ENCODE measurements at places on chromosomes 5 and 9.

DNA sequence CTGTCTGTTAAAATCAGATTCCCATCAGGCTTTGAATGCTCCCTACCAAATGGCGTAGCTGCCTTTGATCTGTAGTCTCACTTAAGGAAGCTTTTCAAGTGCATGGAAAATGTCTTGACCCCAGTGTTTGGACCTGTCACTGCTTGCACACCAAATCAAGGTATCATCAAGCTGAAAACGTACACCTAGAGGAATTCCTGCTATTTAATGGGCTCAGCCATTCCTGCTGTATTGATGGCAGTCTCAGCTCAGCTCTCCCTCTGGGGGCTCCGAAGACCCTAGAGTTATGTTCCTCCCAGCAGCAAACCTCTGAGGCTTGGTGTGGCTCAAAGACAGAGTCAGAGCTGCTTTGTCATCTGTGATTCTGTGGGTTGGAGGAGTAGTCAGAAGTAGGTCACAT lies 63.5 kb downstream of the PGM5 start:
- DNase-seq = no peak

GRCh38 chr9:112705768-112706427 lies 12.0 kb downstream of the INIP start:
- no peak for DNase-seq

GRCh38 chr5:124634228-124634739 lies 112.2 kb downstream of the ZNF608 start:
- DNase-seq = no peak

DNA sequence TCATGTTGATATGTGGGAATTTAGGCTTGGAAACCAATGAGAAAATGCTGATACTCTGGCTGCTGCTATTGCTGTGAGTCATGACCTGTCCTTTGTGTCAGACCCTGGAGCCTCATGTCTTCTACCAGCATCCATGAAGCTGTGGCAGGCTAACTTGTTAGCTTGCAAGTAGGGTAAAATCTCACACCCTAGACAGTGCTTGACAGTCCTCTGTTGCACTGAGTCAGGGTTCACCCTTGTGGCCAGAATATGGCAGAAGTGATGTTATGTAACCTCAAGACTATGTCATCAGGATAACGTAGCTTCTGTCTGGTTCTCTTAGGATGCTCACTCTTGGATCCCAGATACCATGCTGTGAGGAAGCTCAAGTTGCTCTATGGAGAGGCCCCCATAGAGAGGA lies 110.8 kb downstream of the LHX2 start:
- no peak for DNase-seq

DNA sequence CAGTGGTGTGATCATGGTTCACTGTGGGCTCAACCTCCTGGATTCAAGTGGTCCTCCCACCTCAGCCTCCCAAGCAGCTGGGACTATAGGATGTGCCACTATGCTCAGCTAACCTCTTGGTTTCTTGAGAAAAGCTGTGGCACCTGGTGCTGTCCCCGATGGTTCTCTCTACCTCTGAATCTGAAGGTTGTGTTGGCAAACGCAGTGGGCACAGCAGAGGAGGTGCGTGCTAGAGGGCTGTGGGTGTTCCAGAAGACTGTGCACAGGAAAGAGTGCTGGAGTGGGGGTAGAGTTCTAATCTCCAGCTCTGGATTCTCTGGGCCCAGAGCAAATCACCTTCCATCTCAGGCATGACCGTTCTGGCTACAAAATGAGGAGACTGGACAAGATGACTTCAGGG lies 12.5 kb downstream of the RGS3 start:
- no peak for DNase-seq

DNA sequence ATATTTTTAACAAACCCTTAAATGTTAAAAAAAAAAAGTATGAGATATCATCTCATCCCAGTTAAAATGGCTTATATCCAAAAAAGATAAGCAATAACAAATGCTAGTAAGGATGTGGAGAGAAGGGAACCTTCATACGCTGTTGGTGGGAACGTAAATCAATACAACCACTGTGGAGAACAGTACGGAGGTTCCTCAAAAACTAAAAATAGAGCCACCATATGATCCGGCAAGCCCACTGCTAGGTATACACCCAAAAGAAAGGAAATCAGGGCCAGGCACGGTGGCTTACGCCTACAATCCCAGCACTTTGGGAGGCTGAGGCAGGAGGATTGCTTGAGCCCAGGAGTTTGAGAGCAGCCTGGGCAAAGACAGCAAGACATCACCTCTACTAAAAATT lies 3.0 kb downstream of the MTMR12 start:
- DNase-seq = no peak

DNA sequence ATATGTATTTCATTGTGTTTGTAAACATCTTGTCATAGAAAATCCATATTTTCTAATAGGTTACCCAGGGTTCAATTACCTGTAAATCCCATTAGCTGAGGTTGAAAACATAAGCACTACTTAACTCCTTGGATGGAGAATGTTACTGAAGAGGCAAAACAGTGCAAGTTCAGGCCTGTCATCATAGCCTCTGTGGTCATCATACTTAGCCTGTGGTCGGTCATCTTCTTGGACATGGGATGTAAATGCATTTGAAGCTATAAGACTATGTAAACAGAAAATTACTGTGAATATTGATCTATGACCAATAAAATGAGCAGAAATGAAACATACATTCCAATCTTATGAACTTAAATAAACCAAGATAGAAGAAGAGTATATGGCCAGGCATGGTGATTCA lies 164.7 kb downstream of the CHSY3 start:
- DNase-seq = no peak

GRCh38 chr9:34426347-34427074 lies 31.9 kb downstream of the FAM219A start:
- no peak for DNase-seq

GRCh38 chr5:172857982-172858381 lies 23.9 kb downstream of the ERGIC1 start:
- no peak for DNase-seq

DNA sequence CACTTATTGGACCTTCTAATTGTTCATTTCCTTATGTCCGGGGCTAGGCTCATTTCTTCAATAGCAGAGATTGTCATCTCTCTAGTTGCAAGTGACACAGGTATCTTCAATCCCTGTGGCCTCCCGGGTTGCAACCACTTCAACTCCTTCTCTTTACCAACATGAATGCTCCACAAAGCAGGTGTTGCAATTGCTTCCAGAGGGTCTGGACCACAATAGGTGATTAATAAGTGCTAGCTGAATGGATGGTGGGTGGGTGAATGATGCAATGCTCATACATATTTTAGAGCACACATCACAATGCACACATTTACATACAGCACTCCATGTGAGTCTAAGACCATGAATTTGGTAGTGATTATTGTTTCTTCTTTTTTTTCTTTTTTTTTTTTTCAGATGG lies 2.6 kb downstream of the CEMIP2 start:
- no peak for DNase-seq

GRCh38 chr9:116662646-116663310 lies 24.3 kb upstream of the TRIM32 start:
- no peak for DNase-seq

- DNase-seq = no peak
Observed at GRCh38 chr9:9108641-9109040, 1309.1 kb upstream of the DMAC1 start.

- DNase-seq = no peak
Observed at GRCh38 chr9:114250235-114250568, 72.7 kb upstream of the ORM1 start.

DNA sequence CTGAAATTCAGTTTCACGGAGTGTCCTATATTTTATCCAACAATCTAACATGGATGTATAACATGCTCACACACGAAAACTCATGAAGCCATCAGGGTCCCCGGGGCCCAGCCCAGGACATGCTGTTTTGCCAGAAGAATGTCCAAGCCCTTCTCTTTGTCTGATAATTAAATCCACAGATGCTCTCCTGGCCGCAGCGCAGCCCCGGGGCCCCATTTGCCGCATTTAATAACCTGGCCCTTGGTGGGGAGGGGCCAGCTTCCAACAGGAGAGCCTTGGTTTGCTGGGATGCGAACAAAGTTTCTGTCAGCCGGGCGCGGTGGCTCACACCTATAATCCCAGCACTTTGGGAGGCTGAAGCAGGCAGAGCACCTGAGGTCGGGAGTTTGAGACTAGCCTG lies 30.0 kb downstream of the PLPP7 start:
- DNase-seq = no peak

DNA sequence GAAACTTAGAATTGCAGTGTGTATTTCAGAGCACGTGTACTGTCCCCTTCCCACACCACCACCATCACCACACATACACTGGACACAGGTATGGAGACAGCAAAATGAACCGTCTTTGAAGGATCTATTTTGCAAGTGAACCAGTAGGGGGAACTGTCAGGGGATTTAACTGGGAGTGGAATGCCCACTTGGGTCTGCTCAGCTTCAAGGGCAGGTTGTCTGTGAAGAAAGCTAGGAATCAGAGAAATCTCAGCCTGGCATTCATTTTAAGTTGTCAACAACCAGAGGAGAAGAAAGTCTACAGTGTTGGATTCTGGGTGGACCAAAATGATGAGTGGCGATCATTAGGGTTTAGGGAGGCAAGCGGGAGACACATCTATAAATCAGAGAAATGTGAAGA lies 147.0 kb downstream of the DCP2 start:
- no peak for DNase-seq

- no peak for DNase-seq
Observed at GRCh38 chr9:81097131-81097847, 592.1 kb downstream of the TLE1 start.

DNA sequence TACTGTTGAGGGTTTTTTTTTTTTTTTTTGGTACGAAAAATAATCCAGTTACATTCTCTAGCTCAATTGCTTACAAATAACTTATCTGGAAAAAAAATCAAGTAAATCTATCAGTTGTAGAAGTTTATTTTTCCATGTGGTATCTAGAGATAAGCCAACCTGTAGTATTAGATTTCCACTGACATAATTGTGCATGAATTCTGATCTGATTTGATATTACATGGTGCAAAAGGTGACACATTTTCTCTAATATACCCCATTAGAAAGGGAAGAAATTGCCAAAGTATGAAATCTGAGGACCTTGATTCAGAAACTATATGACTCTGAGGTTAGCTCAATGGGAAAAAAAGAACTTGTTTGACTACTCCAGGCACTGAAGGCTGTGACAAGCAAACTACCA lies 141.5 kb downstream of the SLF1 start:
- DNase-seq = no peak

- DNase-seq = no peak
Observed at GRCh38 chr9:36637491-36638270, 65.0 kb downstream of the MELK start.

DNA sequence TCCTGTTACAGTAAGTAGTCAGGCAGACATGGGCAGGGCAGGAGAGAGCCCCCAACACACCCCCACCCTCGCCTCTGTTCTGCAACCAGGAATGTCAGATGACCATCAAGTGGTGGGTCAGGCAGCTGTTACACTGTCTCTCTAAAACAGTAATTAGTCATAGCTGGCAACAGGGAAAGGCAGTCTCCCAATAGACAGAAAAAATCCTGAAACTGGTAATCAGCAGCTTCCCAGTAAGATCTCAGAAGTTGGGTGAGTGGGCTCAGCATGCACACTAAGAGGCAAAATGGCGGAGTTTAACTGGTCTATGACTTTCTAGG lies 90.2 kb downstream of the C5orf15 start:
- DNase-seq = no peak

DNA sequence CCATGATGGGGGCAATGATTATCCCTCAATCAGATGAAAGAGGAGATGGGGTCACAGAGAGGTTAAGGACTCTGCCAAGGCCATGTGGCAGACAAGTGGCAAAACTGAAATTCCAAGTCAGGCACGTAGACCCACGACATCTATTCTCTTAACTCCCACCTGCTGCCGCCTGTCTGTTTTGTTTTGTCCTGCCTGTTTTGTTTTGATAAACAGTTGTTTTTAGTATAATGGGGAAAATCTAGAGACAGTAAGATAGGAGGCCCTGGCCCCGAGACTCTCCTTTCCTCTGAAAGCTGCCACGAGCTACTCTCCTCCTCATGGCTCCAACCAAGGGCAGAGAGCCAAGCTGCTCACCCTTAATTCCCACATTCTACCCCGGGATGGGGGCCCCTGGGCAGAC lies 4.9 kb downstream of the FSTL4 start:
- DNase-seq = no peak

DNA sequence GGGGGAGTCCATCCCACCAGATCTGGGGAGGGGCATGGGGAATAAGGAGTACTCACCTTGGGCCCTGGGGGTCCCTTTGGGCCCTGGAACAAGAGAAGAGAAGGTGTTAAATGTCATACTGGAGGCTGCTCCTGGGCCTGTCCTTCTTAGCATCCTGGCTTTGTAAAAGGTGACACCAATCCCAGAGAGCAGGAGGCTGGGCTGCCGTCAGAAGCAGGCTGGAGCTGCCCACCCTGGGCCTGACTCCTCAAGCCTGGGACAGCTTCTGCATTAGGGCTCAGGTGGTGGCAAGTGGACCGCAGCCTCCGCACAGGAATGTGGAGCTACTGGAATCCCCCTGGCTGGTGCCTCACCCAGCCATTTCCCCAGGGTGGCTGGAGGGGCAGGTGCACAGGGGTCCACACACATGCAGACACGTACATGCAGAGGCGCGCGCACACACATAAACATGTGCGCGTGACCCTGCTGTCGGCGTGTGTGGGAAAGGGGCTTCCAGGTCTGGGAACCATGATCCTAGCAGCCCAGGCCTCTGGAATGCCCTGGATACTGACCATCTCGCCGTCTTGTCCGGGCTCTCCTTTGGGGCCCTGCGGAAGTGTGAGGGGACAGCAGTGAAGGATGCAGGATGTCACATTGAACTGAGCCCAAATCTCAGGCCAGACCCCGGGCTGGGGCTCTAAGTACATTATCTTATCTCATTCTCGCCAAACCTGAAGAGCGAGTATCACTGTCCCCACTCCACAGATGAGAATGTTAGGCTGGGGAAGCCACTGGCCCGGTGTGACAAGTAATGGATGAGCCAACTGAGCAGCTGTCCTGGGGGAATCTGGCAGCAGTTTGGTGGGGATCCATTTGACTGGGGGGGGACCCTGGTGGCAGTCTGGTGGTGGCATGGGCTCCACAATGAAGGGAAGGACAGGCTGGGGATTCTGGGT lies 29.3 kb upstream of the PHYKPL start:
- DNase-seq = no peak

DNA sequence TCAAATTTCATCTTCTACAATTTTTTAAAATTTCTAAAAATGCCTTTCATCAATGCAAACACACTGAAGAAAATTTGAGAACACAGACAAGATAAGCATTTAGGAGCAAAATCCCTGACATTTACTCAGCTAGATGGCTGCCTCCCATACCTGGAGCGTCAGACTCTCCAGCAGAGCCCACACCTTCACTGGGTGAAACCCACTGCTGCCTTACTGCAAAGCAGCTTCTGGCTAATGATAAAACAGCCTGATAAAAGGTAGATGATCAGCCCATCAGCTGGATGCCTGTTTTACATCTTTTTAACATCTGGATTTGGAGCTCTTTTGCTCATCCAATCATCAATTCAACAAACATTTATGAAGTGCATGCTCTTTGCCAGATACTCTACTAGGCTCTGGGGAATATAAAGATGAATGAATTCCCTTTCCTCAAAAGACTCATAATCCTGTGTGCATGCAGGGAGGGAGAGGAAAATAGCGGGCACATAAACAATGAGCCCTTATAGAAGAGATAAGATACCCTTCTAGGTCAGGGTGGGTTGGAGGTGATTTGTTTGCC lies 271.2 kb downstream of the SAXO1 start:
- DNase-seq = no peak

Measured in HS-27A (cell line).